AG04450 (cell line): ENCODE measurements at places on chromosomes 1 and 21. TPM values are rescaled to one million over a fixed set of nuclear protein-coding genes. Genes with fewer than 3 reads are reported as not detected.

DNA sequence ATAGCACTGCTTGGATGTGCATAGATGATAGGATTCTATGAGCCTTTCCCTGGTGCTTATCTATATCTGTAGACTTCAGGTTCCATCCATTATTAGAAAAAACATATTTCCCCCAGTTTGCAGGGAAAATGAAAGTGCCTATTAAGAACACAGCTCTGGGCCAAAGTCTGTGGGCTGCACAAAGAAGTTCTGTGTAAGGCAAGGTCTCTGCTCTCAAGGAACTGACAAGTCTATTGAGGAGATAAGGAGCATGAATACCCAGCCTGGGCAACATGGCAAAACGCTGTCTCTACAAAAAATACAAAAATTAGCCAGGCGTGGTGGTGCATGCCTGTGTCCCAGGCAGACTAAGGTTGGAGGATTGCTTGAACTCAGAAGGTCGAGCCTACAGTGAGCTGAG, 22.3 kb upstream of the SDE2 start:
- no peak for DNase-seq

GRCh38 chr1:159978107-159978398, 24.0 kb upstream of the SLAMF9 start:
- no peak for DNase-seq

- DNase-seq: no peak
Measured at GRCh38 chr1:230647321-230647720, 5.0 kb downstream of the COG2 start.

DNA sequence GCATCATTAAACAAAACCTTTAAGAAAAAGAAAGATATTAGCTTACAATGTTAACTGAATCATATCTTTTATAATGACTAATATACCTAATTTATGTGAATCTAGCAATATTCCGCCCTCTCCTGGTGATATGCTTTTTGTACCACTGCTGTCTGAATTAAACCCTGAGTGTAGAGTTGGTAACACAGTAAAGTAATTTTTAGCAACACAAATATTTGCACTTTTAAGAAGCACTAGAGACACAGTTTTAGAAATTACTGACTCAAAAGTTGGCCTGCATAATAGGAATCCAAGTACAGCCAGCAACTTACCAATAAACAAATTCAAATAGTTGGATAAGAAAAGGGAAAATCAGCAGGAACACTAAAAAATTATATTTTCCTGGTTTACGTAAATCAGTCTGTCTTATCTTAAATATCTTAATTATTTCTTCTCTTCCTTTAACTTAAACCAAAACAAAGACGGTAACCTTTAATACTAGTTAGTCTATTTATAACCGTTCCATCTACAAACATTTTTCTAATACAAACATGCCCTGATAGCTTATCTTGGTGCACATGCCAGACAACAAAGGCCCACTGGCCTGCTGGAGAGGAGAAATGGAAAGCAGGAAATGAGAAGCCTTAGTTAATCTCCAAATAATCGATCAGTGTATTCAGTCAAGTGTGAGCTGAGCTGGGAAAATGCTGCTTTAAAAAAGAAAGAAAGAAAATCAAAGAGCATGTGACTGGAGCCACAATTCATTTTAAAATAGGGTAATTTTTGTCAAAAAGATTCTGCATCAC, 246.0 kb downstream of the RERE start:
- DNase-seq: no peak

C1orf185 gene
- polyA plus RNA-seq: not detected in 2 replicates
